ENCODE measurements at places on chromosomes 11 and 22.
A peak's percentile ranks its signal among the peaks of the same experiment; 100 is the strongest.

GRCh38 chr22:19199479-19199878 is 20.9 kb upstream of the SLC25A1 start:
- no peak for DNase-seq

- peak; percentile 32 for DNase-seq
Measured at GRCh38 chr22:50074056-50074455, 11.2 kb downstream of the MLC1 start.

- DNase-seq, result no peak
Measured at GRCh38 chr11:69280994-69281393, 13.0 kb upstream of the MYEOV start.

DNA sequence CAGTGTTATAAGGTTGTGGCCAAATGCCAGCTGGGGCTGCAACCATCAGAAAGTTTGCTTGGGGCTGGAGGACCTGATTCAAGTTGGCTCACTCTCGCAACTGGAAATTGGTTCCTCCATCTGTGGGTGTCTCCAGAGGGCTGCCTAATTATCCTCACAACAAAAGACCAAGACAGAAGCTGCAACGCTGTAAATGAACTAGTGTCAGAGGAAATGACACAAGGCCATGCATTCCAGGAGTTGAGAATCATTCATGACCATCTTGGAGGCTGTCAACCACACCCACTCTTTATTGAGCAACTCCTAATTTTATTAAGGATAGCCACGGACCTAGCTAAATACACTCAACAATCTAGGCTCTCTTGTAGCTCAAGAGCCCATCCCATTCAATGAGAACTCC is 1060.8 kb downstream of the OPCML start:
- DNase-seq, result no peak

DNA sequence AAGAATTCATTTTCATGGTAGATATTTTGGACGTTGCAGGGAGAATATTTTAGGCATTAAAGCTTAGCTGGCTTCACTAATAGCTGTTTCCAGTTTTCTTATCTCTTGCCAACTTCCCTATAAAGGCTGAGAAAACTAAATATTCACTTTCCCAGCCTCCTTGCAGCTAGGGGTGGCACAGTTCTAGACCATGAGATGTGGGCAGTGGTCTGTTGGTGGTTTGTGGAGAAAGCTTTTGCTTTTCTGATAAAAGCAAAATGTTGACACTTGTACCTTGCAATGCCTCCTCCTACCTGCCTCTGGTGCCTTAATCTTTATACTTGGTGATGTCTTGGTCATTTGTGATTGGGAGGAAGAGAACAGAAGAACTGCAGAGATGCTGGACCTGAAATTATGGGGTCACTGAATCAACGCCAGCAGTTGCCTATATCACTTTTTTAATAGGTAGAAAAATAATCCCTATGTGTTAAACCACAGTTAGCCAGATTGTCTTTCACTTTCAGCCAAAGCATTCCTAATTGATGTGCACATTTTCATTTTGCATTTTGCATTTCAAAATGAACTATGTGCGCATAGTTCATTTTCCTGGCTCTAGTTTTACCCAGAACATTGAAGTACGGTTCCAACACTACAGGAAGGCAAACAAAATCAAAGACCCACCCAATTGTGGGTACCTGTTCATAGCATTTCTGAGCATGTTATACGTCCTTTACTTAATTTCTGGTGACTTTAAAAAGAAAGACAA is 24.9 kb upstream of the ABTB2 start:
- no peak for DNase-seq

GRCh38 chr22:39706376-39707140 is 136.0 kb downstream of the CACNA1I start:
- no peak for DNase-seq

- DNase-seq, result no peak
Measured at GRCh38 chr11:1735271-1735670, 15.1 kb downstream of the IFITM10 start.

DNA sequence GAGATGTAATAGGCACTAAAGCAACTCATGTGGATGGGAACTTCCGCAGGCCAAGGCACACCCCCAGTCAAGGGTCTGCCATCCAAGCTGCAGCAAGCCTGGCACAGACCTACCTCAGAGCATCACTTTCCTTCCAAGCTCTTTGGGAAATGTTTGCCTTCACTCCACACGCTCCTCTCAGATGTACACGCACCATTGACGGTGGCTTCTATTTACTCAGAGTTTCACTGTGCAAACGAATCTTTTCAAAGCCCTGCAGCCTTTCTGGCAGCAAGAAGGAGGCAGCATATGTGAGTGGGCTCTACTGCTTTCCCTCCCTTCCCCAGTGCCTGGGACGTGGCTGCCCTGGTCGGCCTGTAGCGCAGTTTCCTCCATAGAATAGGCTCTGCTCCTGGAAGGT is 60.9 kb upstream of the USP47 start:
- no peak for DNase-seq

DNA sequence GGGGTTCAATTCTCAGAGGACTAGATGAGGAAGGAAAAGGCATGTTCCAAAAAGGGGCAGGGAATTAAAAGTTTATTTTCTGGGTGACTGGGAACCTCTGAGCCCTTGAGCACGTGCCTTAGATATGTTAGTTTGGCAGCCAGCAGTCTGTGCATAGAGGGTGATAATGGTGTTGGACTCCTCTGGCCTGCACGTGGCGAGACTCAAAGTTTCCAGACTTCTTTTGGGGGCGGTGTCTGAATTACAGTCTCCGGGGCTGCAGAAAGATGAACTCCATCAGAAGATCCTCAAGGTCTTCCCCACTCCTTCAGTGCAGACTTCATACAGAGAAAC is 861 bp upstream of the ZNRF3 start:
- DNase-seq, result no peak

DNA sequence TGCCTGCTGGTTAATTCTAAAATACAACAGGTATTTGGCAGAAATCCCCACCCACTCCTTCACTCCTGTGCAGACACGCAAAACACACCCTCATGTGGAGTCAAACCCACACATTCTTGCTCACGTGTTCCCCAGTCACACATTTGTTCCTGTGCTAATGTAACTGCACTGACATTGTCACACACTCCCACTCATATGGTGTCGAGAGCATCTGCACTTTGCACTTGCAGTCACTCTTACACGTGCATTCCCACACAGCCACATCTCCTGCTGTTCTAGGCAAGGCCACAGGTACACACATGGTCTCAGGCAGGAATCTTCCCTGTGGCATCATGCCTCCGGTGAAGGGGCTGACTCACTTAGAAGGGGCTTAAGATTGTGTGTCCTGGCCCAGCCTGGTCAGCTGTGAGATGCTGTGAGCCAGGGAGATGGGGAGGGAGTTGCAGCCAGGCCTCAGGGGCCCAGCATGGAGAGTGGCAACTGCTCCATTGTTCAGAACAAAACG is 395.0 kb downstream of the TENM4 start:
- no peak for DNase-seq

- no peak for DNase-seq
Measured at GRCh38 chr11:119403021-119403420, 20.0 kb downstream of the THY1 start.
